ENCODE measurements at places on chromosomes 2 and 18.

DNA sequence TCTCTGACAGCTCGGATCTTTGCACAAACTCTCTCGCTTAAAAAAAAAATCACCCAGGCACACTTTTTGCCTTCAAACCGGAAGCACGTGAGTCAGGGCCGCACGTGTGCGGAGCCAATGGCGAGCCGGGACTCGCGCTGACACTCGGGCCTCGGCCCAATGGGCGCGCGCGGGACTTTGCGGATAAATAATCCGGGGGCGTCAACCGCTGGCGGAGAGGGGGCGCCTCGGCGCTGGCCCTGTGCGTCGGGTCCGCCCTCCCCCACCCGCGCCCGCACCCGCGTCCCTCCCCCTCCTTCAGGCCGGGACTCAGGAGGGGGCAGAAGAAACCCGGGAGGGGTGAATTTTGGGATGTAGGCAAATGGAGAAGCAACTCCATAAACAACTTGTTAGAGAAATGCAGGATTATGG lies 319 bp upstream of the EN1 start:
- no peak for DNase-seq

GRCh38 chr2:222057347-222058073 lies 241.3 kb downstream of the PAX3 start:
- no peak for DNase-seq

- DNase-seq: no peak
These were observed 28.0 kb downstream of the SH2D6 start for GRCh38 chr2:85446296-85447221.

- DNase-seq: no peak
These were observed 83.6 kb downstream of the MREG start for GRCh38 chr2:215929602-215930335.

GRCh38 chr2:235492850-235493344 lies 946 bp upstream of the AGAP1 start:
- DNase-seq: no peak

DNA sequence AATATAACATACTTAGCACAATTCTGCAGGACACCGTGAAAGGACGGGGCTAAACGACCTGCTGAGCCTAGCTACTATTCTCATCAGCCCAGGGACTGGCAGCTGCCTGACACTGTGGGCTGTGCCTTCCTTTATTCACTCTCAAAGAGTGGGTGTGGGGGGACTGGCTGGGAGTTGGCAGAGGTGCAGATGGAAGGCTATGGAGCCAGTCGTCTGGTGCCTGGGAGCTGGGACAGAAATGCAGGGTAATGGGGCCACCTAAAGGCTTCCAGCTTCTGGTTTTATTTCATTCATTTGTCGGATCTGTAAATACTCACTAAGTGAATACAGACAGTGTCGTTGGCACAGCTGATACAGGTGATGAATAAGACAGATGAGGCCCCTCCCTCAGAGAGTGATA lies 56.0 kb upstream of the NFU1 start:
- no peak for DNase-seq

DNA sequence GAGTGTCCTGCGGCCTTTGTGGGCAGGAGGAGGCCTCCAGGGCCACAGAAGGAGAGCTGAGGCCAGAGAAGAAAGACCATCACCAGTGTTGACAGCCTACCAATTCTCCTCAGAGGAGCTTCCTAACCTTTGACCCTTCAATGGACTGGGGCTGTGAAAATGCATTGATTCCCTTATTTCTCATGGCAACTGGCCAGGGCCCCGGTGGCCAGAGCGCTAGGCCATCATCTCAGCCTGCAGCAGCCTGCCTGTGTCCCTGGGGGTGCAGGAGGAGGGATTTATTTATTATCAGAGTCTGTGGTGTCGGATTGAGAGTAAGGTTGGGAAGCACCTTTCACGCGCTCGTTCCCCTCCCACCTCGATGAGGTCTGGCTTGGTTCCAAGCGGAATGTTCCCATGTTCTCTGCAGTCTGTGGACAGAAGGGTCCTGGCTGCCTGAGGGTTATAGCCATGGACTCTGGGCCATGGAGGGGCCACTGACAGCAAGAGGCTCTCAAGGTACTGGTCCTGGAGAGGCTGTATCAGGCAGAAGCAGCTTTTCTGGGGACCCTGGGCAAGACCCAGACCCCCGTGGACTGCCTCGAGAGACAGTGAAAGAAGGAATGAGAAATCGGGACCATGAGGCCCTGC lies 53.8 kb downstream of the CYP27C1 start:
- DNase-seq: no peak

DNA sequence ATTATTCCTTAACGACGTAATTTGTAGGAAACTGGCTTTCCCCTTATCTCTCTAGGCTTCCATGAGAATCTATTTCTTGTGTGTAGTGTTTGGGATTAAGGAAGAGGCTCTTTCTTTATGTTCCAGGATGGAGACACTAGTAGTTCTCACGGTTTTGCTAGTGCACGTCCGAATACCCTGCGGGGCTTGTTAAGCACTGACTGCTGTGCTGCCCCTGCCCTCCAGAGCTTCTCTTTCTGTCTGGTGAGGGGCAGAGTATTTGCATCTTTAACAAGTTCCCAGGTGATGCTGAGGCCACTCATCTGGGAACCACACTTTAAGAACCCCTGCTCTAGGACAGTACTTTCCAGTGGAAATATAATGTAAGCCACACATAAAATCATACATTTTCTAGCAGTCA lies 76.4 kb downstream of the SPATS2L start:
- DNase-seq: no peak

GRCh38 chr2:28381225-28382180 lies 11.2 kb upstream of the FOSL2 start:
- DNase-seq: no peak

DNA sequence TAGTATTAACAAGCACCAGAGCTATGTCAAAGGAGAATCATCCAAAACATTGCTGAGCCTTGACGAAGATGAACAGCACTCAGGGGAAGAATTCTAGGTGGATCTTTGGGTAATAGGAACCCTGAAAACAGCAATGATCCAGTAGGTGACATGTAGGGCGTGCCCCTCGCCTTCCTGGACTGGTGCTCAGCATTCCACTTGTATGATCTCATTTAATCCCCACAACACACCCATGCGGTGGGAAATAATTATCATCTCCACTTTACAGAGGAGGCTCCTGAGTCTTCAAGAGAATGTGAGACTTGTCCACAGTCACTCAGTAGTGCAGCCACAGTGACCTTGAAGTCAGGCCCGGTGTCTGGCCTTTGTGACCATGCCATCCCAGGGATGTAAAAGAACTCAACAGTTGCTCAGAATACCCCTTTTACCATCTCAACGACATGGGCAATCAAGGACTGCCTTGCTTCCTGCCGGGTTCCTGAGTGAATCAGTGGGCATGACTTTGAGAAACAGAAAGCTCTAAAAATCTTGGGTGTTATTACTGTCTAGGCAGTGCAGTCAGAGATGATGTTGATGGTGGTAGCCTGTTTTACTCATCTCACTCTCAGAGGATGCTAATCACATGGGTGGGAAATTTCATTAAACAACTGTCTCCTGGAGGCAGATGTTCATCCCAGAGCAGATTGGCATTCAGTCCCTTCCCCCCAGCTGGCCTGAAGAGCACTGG lies 161.6 kb downstream of the BCL11A start:
- DNase-seq: no peak

DNA sequence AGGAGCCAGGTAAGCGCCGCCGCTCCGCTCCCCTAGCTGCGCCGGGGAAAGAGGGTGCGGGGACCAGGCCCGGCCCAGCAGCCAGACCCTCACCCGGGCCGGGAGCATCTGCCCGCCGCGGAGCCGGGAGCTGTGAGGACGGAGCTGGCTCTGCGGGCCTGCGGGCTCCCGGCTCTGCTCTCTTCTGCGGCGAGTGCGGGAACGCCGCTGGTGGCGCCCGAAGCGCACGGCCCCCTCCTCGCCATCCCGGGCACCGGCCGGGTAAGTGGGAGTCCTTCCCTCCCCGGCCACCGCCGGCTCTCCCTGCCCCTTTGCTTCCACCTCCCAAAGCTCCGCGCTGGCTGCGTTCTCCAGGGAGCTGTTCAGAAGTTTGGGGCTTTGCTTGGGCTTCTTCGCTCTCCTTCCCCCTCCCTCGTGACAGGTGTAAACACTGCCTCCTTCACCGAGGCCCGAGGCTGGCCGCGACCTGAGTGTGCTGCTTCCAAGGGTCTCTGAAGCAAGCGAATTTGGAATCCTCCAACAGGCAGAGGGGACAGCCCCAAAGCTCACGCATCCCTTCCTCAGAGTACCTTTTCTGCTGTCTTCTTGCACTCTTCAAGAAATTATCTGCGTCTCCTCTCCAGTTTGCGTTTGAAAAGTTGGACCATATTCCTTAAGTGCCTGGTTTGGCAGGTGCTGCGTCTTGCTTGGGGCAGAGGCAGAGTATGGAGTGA lies 632 bp downstream of the AFTPH start:
- peak; percentile 30 for DNase-seq

DNA sequence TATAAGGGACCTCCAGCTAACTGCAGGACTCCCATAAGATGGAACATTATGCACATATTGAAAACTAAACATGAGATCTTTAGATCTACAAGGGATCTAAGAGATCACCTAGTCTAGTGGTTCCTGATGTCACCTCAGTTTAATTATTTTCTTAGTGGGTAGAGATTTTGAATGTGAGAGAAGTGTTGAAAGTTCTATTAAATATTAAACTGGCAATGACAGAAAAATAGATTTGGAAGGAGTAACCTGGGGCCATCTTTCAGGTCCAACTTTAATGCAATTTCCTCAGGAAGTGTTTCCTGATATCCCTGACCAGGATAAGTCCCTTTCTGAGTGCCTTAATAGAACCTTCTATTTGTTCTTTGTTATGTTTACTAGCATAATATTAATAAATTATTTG lies 29.1 kb upstream of the CPS1 start:
- DNase-seq: no peak
